Myocyte (in vitro differentiated cells): ENCODE measurements at places on chromosomes 2 and 18. TPM values are rescaled to one million over a fixed set of nuclear protein-coding genes. Genes with fewer than 3 reads are reported as not detected.

- no peak for DNase-seq
Measured at GRCh38 chr2:115483666-115484065, 1041.2 kb downstream of the DPP10 start.

DNA sequence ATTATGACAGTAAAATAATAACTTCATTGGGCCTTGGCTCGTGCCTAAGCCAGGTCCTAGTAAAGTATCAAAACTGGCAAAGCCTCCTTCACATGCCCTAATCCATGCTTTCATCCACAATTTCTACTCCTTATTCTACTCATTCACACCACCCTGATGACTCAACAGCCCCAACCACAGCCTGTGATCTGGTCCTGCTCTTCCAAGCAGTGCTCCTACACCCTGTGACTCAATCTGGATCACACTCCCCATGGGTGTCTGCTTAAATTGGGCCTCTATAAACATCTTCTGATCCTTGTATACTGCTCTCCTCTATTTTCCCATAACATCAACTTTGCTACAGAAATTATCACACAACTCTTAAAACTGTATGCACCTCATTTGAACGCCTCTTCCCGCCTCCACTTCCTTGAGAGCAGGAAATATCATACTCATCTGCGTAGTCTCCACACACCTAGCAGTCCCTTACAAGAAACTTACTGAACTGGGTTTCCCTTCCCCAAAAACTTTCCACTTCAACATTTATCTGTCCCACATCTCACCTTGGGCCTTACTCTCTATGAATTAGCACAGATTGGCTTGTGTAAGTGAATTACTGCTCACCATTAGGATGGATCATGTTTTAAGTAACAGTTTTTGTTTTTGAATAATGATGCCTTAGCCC is 15.9 kb downstream of the GTF3C3 start:
- DNase-seq = peak; percentile 24

DNA sequence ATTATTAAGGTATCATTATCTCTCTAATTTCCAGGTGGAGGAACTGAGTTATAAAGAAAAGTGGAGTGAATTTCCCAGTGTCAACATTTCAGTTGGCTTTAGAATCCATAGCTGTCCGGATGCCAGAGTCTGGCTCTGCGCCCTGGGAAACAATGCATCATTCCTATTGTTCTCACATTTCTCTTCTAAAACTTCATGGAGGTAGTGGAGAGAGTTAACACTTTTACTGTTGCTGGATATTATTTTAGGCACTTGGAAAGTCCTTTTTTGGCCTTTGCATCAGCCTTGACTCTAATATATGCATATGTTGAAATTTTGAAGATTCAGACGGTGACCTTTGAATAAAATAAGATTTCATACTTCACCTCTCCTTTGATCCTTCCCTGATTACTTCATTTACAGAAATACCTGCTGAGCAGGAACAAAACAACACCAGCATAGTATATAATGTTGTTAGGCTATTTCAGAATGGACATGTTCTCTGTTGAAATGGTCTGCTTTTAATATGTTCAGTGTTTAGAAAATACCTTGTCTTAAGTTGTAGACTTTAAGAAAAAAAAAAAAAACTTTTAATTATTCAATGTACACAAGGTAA is 148.8 kb downstream of the EPHA4 start:
- no peak for DNase-seq

DNA sequence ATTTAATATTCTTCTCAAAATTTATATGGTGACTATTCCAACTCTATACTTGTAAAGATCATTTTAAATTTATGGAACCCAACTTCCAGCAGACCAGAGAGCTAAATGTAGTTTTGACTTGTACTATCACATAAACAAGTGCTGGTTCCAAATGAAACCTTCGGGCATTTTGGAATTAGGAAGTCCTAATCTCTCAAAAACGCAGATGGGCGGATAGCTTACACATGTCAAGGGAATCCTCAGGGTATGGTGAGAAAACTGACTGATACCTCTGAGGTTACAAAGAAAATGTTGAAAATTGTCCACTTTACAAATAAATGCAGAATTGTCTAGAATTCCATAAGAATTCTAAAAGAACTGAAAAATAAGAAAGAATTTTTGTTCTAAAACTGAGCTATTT is 224.1 kb downstream of the SS18 start:
- DNase-seq = no peak

- no peak for DNase-seq
Measured at GRCh38 chr2:17877811-17878280, 621 bp upstream of the KCNS3 start.

DNA sequence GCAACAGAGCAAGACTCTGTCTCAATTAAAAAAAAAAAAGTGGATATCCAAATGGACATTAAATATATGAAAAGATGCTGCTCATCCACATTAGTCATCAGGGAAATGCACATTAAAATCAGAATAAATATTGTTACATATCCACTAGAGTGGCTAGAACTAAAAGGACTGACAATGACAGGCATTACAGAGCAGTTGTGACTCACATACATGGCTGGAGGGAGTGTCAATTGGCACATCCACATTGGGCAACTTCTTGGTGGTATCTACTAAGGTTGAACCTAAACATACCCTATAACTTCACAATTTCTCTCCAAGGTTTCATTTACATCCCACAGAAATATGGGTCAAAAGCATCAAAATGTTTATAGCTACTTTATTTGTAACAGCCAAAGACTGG is 14.0 kb upstream of the DNER start:
- DNase-seq = no peak

DNA sequence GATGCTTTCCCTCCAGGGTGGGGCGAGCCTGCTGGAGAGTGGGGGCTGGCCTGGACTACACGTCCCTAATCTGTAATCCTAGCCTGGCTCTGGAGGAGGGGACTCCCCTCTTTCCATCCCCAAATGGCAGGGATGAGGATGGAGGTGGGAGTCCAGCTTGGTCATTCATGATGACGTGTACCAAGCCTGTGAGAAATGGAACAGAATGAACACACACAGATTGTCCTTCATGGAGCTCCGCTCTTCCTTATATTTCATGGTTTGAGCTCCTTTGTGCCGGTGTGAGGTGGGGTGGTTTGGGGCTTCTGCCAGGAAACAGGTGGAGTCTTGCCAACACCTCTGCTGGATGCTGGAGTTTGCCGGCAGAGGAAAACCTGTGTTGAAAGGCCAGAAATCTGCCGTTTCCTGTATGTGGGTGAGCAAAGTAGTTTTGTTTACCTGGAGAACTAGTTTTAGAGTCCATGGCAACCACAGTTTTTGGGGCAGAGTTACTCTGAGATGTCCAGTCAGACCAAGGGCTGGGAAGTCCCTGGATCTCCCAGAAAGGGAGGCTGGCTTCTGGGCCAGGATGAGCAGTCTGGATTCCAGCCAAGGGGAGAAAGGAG is 417.6 kb upstream of the MEX3C start:
- no peak for DNase-seq

GRCh38 chr2:136238286-136239078 is 120.5 kb upstream of the CXCR4 start:
- peak; percentile 35 for DNase-seq

GRCh38 chr2:75311993-75312392 is 112.7 kb upstream of the TACR1 start:
- DNase-seq = peak; percentile 90

- DNase-seq = no peak
Measured at GRCh38 chr2:9610781-9611548, 19.8 kb downstream of the YWHAQ start.

GRCh38 chr18:35089382-35089781 is 48.2 kb downstream of the MAPRE2 start:
- no peak for DNase-seq

DNA sequence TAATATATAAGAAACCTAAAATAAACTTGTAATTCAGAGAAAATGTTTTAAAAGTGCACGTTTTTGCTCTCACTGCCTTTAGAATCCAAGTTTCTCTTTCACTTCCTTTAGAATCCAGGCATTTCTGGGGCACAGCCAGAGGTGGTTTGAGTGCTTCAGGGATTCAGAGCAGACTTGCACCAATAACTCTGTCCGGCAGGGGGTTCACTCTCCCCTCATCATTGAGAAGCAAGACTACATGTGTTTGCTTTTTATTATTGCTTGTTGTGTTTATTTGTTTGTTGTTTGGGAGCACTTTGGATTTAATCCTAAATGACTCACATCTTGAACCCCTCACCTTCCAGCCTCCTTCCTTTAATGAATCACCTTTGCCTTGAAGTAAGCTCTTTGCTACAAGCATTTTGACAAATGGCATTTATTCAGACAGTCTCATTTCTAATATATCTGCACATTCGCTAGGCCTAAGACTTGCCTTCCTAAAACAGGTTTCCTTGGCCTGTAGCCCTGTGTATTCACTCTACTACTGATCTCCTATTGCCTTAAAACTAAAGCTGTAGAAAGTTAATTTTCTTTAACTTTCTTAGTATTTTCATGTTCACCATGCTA is 233.5 kb upstream of the ATP5MC3 start:
- DNase-seq = peak; percentile 57

DNA sequence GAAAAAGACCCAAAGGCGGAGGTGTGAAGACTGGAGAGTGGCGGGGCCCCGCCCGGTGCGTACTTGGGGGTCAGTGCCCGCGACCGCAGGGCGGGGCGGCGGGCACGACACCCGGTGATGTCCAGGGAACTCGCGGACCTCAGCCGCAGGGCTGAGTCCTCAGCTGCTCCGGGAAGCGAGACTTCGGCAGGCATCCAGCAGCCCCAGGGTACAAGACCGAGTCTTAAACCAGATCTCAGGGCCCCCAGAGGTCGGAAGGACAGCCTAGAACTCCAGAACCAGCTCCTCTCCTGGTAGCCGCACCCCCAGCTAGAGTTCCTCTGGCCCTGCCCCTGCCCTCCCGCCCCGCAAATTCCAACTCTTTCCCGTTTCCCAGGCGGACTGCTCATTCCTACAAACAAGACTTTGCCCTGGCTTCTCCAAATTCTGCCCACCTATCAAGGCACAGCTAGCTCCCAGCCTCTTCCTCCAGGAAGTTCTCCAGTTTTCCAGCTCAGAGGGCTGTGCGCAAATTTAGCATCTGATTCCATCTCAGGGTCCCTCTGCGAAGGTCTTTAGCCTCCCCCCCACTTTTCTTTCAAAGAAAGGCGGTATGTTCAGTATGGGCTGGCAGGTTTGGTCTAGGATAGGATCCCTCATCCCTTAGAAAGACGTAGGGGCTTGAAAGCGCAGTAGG is 26.0 kb upstream of the NOTO start:
- peak; percentile 44 for DNase-seq

DNA sequence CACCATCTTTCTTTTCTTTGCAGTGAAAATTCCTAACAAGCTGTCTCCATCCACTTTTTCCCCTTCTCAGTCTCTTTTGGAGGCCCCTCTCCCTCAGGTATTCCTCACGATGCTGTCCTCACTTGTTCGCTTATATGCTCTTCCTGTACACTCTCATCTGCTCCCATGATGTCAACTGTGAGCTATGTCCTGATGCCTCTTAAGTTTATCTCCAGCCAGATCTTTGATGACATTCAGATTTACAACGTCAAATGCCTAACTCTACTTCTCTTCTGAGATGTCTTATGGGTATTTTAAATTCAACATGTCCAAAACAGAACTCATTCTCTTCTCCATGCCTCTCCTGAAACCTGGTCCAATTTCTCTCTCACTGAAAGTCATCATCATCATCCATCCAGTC is 55.1 kb upstream of the SERTAD2 start:
- DNase-seq = no peak

- peak; percentile 1 for DNase-seq
Measured at GRCh38 chr2:100017633-100018032, 124.8 kb downstream of the AFF3 start.

DNA sequence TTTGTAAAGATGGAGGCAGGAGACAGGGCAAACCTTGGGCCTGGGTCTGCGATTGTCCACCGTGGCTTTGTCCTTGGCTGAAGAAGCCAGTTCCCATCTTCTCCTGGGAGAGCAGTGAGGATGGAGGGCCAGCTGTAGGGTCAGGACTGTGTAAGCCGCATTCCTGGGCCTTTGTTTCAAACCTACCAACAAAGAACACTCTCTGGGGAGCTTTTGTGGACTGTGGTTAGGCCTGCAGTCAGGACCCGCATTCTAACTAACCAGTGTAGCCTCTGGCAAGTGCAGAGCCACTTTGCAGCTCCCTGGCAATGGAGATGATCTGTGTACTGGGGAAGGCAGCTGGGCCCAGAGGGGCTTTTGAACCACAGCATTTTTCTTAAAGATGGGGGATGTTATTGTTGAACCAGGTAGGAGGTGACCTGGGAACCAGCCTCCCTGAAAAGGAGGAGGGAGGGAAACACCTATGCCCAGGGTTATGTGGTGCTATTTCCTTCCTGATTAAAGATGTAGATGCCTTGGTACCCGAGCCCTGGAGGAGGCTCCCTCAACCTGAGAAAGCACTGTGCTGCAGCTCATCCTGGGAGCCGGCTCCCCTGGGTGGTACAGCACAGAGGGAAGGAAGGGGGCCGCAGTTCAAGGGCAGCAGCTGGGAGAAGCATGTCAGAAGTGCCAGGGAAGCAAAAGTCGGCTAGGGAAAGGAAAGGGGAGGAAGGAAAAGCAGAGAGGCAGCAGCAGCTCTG is 12.7 kb upstream of the SMAD4 start:
- DNase-seq = peak; percentile 87

GRCh38 chr2:217861334-217861877 is 141.4 kb downstream of the TNS1 start:
- no peak for DNase-seq

DNA sequence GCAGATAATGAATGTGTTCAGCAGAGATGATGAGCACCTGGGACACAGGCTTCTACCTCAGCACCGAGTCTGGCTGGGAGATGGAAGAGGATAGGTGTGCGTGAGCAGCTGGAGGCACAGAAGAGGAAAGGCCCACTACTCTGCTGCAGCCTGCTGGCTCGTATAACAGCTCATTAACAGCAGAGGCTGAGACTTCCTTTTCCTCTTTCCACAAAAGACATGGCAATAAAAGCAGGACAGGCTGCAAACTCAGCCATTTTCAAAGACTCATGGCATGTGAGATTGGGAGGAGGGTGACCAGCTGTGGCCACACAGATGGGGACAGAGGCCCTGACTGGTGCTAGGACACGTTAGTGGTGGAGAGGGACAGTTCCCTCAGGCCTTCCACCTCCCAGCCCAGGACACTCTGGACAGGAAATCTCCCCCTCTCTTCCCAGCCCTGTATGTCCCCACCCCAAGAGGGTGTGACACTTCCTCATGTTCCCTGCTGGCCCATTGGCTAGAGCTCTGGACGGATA is 60.3 kb downstream of the CACNB4 start:
- no peak for DNase-seq

The FAM237A gene
- total RNA-seq = not detected in 2 replicates

The GCKR gene
- total RNA-seq = not detected in 2 replicates

The EML6 gene
- total RNA-seq = 3.5 and 29.7 TPM in 2 replicates

The ROCK2 gene
- total RNA-seq = 27.2 and 41.1 TPM in 2 replicates

The KLHL29 gene
- 3.6 and 8.2 TPM in 2 replicates for total RNA-seq

The C1GALT1C1L gene
- 0.24 TPM in 1 of 2 replicates, not detected in the other for total RNA-seq

The PROC gene
- total RNA-seq = not detected in 2 replicates

The DBI gene
- total RNA-seq = 172 and 293 TPM in 2 replicates

The FBXO36 gene
- 1.5 and 2.1 TPM in 2 replicates for total RNA-seq
